ENCODE measurements at places on chromosomes 1 and 21. TPM values are rescaled to one million over a fixed set of nuclear protein-coding genes. Genes with fewer than 3 reads are reported as not detected.

The ADAMTS5 gene
- 0.54 TPM for polyA plus RNA-seq

The RHD gene
- not detected for polyA plus RNA-seq

The SMCP gene
- polyA plus RNA-seq: not detected

The TINAGL1 gene
- polyA plus RNA-seq: 45.2 TPM

The ERICH3 gene
- 0.68 TPM for polyA plus RNA-seq

DNA sequence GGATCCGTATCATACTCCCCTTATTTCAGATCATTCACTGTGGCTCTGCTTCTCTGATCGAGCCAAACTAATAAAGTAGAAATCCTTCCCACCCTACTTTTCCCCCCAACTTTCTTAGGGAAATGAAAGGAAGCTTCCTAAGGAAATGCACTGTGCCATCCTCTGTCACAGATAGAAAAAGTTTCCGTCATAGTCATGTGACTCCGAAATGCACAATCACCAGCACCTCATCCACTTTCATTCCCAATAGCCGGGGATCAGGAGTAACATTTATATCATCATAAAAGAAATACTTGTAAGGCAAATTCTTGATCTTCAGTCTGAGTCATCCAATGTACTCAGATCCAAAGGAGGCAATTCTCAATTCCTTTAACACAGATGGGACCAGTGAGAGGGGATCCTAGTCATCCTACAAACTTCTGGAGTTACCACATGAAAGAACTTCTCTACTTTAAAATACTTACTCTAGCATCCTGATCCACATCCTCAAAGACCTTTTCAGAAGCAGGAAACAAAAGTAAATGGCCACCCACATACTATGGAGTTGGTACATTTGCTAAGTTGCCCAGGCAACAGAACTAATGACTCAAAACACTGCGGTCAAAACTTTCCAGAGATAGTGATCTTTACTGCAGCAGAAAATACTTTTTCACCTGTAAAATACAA, 97.8 kb upstream of the ZC3H11B start:
- no peak overlapping the region for H3K4me3 ChIP-seq
- H3K4me1 ChIP-seq: no peaks in the 10 kb centered on the region

DNA sequence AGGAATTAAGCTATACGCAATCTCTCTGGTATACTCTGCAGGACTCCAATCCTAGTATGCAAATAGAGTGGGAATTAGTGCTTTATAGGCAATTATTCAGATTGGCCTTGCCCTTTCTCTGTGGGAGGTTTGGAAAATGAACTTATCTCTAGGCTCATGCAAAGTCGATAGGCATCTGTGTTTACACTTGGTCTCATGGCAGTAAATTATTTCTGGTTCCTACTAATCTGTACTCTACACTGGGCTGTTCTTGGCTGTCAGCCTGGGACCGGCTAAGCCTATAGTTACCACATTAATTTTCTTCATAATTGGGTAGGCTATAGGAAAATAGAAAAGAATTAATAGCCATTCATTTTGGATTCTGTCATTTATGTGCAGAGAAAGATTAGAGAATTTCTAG, 544.6 kb downstream of the AMY1C start:
- no peak overlapping the region for H3K4me3 ChIP-seq
- no peaks in the 10 kb centered on the region for H3K4me1 ChIP-seq
- H3K36me3 ChIP-seq: no peaks in the 10 kb centered on the region
- no peak for DNase-seq
- H3K27me3 ChIP-seq: no peaks in the 10 kb centered on the region

- no peak overlapping the region for H3K27ac ChIP-seq
- no peak overlapping the region for H3K4me3 ChIP-seq
- no peak for DNase-seq
- no peaks in the 10 kb centered on the region for H3K36me3 ChIP-seq
- no peaks in the 10 kb centered on the region for H3K27me3 ChIP-seq
Observed at GRCh38 chr1:53371851-53372250, 44.0 kb upstream of the LRP8 start.

- H3K36me3 ChIP-seq: no peaks in the 10 kb centered on the region
- no peak overlapping the region for H3K4me3 ChIP-seq
- no peaks in the 10 kb centered on the region for H3K4me1 ChIP-seq
Observed at GRCh38 chr21:43933199-43933598, 68.2 kb downstream of the AGPAT3 start.

DNA sequence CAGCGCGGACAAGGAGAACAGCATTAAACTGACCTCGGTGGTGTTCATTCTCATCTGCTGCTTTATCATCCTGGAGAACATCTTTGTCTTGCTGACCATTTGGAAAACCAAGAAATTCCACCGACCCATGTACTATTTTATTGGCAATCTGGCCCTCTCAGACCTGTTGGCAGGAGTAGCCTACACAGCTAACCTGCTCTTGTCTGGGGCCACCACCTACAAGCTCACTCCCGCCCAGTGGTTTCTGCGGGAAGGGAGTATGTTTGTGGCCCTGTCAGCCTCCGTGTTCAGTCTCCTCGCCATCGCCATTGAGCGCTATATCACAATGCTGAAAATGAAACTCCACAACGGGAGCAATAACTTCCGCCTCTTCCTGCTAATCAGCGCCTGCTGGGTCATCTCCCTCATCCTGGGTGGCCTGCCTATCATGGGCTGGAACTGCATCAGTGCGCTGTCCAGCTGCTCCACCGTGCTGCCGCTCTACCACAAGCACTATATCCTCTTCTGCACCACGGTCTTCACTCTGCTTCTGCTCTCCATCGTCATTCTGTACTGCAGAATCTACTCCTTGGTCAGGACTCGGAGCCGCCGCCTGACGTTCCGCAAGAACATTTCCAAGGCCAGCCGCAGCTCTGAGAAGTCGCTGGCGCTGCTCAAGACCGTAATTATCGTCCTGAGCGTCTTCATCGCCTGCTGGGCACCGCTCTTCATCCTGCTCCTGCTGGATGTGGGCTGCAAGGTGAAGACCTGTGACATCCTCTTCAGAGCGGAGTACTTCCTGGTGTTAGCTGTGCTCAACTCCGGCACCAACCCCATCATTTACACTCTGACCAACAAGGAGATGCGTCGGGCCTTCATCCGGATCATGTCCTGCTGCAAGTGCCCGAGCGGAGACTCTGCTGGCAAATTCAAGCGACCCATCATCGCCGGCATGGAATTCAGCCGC, 2.5 kb downstream of the S1PR1 start:
- H3K4me3 ChIP-seq: no peak overlapping the region
- no peak overlapping the region for H3K27ac ChIP-seq
- no peak for DNase-seq
- peaks cover 34% of the 10 kb centered on the region for H3K27me3 ChIP-seq
- peaks cover 8% of the 10 kb centered on the region for H3K4me1 ChIP-seq

DNA sequence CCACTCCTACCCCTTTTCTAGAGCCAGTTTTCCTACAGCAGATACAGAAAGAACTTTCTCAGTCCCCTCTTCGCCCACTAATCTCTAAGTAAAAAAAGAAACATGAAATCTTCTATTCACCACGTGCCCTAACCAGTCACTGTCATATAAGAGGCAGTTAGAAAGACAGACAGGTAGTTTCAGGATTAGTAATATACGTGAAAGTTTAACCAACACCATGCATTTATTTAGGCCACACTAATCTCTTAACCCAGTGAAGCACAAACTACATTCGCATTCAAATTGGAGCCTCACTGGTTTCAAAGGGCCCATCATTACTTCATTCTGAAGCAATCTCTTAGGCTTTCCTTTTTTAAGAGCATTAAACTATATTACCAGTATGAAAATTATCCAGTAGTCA, 10.1 kb downstream of the GPATCH2 start:
- H3K4me3 ChIP-seq: no peak overlapping the region
- H3K4me1 ChIP-seq: no peaks in the 10 kb centered on the region
- no peaks in the 10 kb centered on the region for H3K36me3 ChIP-seq
- no peak for DNase-seq
- H3K27me3 ChIP-seq: no peaks in the 10 kb centered on the region

GRCh38 chr1:234868296-234869147, 258.5 kb upstream of the IRF2BP2 start:
- H3K4me1 ChIP-seq: no peaks in the 10 kb centered on the region
- no peak overlapping the region for H3K27ac ChIP-seq
- H3K27me3 ChIP-seq: no peaks in the 10 kb centered on the region
- no peak overlapping the region for H3K4me3 ChIP-seq
- DNase-seq: no peak
- H3K36me3 ChIP-seq: no peaks in the 10 kb centered on the region

- no peaks in the 10 kb centered on the region for H3K36me3 ChIP-seq
- H3K4me3 ChIP-seq: no peak overlapping the region
- H3K27ac ChIP-seq: no peak overlapping the region
- no peaks in the 10 kb centered on the region for H3K4me1 ChIP-seq
- no peaks in the 10 kb centered on the region for H3K27me3 ChIP-seq
Observed at GRCh38 chr1:41913014-41913413, 5.7 kb downstream of the HIVEP3 start.
